ENCODE measurements at places on chromosomes 12 and 14. TPM values are rescaled to one million over a fixed set of nuclear protein-coding genes. Genes with fewer than 3 reads are reported as not detected.

Gene FAIM2
- total RNA-seq = 0.05 TPM

Gene KCNK13
- total RNA-seq = 0.18 TPM

Gene AVPR1A
- total RNA-seq = not detected

Gene WSCD2
- total RNA-seq = not detected

Gene NAV3
- not detected for total RNA-seq

Gene HAL
- total RNA-seq = 0.57 TPM

Gene SCYL2
- total RNA-seq = 34.5 TPM

Gene CSRP2
- total RNA-seq = 3.5 TPM

Gene TMEM179
- 0.30 TPM for total RNA-seq

DNA sequence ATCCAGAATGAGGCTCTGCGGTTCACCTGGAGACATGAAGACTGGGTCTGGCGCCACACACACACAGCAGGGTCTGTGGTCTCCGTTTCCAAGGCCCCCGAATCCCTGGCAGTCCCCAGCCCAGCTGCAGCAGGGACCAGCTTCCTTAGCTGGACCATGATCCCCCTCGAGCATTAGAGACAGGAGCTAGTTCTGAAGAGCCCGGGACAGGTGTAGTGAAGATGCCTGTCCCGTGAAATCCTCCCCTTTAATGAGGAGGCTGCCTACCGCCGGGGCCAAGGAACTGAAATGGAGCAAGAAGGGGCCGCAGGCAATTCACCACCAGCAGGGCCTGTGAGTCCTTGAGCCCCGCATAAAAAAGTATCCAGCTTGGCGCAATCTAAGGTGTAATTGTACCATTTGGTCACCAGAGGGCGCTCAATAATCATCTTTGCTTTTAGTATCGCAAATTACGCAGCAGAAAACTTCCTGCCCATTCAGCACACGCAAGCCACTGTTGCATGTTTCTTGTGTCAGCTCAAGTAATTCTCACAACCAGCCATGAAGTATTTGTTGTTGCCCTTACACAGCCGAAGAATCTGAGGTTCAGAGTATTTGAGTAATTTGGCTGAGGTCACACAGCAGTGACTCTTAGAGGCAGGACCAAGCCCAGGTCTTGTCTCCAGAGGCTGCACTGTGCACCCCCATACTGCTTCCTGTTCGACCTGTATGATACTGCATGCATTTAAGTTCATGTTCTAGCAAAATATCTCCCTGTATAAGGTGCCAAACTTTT lies 54.3 kb upstream of the PPP2R5C start:
- DNase-seq = peak; percentile 55

GRCh38 chr12:57829025-57829777 lies 10.7 kb upstream of the AVIL start:
- DNase-seq = no peak

GRCh38 chr12:117192057-117192456 lies 1.8 kb upstream of the FBXO21 start:
- DNase-seq = no peak

DNA sequence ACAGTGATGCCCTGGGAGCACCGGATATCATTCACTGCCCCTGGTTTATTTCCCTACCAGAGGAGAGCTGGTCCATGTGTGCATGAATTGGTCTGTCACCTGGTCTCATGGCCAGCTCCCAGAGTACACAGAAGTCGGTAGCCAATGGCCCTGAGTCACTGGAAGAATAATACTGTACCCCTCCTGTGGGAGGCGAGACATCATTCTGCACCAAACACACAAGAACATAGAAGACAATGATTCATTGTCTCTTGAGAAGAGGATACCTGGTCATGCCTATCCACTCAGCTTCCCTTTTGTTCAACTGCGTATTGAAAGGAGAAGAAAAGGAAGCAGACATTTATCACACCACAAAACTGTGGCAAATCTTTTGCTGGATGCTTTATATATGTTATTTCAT lies 216.2 kb downstream of the DPF3 start:
- DNase-seq = no peak

- DNase-seq = no peak
Observed at GRCh38 chr12:2615665-2616402, 178.9 kb upstream of the FKBP4 start.

DNA sequence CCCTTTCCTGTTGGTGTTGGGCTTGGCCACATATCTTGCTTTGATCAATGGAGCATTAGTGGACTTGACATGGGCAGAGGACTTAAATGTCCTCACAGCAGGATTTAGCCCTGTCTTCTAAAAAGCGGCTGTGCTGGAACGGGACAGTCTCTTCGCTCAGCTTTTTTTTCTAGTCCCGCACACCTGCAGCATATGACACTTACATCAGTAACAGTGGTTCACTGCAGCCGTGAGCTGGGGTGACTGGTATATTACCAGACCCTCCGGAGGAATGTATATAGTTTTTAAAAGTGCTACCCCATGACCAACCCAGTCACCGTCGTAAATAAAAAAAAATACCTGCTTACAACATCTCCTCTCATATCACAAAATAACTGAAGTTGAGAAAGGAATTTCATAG lies 164.5 kb downstream of the CRADD start:
- no peak for DNase-seq

DNA sequence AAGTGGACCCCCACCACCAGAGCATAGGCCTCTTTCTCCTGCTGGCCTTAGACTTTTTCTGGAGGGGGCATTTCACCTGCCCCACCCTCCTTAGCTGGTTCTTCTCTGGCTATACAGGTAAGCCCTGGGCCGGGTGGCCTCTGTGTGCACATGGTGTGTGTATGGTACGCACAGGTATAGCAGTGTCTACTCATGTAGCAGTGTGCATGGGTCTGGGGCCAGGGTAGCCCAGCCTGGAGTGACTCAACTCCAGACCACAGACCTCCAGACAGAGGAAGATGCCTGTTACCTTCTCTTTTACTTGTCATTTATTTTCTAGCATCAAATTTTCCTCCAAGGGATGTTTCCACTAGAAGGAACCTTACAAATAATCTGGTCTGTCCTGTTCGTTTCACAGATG lies 6.9 kb downstream of the KCNA5 start:
- DNase-seq = no peak

DNA sequence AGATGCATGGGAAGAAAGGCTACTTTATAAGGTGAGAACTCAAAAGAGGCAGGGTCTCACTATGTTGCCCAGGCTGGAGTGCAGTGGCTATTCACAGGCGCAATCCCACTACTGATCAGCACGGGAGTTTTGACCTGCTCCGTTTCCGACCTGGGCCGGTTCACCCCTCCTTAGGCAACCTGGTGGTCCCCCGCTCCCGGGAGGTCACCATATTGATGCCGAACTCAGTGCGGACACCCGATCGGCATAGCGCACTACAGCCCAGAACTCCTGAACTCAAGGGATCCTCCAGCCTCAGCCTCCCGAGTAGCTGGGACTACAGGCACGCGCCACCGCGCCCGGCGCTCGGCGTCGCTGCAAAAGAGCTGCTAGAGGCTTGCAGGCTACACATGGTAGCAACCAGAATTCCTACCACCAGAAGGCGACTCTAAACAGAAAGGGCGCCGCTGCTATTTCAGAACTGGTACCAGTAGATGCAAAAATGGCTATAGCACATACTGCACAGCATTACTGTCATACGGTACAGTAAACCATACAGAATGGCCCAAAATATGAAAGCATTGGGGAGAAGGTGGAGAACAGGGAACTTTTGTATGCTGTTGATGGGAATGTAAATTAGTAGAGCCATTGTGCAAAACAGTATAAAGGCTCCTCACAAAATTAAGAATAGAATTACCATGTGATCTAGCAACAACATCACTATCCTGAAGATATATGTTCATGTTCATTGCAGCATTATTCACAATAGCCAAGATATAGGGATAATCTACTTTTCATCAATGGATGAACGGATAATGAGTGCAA lies 1.2 kb upstream of the NEMF start:
- DNase-seq = peak; percentile 68

- DNase-seq = no peak
Observed at GRCh38 chr14:81208489-81208888, 12.3 kb downstream of the GTF2A1 start.

- DNase-seq = no peak
Observed at GRCh38 chr12:19000836-19001235, 128.7 kb upstream of the PLEKHA5 start.

DNA sequence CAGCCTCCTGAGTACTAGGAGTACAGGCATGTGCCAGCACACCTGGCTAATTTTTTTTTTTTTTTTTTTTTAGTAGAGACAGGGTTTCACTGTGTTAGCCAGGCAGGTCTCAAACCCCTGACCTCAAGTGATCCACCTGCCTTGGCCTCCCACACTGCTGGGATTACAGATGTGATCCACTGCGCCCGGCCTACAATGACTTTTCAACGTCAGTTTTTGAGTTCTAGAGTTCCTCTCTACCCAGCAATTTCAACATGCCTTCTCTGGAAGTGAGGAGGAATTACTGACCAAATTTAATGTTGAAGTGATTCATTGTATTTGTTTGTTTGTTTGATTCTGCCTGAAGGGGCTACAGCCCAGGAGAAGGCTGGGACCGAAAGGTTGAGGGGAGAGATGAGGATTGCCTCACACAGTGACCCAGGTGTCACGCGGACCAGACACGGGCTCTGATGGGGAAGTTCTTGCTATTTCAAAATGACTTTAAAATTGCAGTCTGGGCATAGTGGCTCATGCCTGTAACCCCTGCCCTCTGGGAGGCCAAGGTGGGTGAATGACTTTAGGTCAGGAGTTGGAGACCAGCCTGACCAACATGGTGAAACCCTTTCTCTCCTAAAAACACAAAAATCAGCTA lies 8.6 kb upstream of the DENR start:
- no peak for DNase-seq

- no peak for DNase-seq
Observed at GRCh38 chr12:62106547-62107185, 153.5 kb upstream of the USP15 start.

DNA sequence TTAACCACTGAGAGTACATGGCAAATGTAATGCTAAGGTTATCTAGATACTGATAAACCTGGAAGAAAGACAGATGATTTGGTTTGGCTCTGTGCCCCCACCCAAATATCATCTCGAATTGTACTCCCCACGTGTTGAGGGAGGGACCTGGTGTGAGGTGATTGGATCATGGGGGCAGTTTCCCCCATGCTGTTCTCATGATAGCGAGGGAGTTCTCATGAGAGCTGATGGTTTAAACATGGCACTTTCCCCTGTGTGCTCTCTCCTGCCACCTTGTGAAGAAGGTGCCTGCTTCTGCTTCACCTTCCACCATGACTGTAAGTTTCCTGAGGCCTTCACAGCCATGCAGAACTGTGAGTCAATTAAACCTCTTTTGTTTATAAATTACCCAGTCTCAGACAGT lies 14.2 kb downstream of the NOXRED1 start:
- DNase-seq = no peak

GRCh38 chr14:104966261-104966865 lies 11.8 kb downstream of the AHNAK2 start:
- no peak for DNase-seq

DNA sequence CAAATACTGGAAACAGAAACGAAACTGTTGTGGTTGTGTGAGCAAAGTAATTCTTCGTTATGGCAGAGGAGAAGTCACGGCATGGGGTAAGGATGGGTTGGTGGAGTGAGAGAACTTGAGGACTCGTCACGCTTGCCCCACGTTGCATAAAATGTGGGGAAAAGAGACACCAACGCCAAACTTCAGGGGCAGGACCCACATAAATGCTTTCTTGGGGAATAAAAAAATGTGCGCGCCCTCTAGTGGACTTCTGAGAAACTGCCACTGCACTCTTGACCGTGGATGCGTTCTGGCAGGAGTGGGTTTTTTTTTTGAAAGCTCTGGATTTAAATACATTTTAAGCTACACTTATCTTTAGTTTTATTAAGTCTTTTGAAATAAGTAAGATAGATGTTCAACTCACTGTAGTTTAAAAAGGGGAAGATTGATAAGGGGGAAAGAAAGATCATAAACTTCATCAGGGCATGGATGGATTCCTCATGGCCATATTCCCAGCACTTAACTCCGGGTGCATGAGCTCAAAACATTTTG lies 4.1 kb upstream of the IGF1 start:
- peak; percentile 53 for DNase-seq

- no peak for DNase-seq
Observed at GRCh38 chr14:64508215-64508776, 3.7 kb downstream of the ZBTB1 start.

GRCh38 chr12:26571560-26571959 lies 261.4 kb downstream of the ITPR2 start:
- DNase-seq = no peak

DNA sequence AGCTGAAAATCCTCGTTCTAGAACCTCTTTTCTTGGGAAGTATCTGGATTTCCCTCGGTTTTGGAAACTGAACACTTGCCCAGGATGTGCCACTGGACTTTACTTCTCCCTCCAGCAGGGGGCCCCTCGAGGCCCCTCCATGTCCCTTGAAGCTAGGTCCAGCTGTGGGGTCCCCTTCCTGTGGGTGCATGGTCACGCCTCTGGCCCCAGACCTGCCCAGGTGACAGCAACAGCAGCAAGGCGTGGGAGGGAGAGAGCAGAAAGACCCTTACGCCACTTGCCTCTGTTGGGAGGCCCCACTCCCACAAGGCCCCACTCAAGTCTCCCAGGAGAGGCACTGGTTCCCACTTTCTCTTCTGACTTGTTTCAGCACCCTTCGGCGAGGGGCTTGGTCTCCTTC lies 3.1 kb downstream of the SLC25A29 start:
- DNase-seq = no peak

DNA sequence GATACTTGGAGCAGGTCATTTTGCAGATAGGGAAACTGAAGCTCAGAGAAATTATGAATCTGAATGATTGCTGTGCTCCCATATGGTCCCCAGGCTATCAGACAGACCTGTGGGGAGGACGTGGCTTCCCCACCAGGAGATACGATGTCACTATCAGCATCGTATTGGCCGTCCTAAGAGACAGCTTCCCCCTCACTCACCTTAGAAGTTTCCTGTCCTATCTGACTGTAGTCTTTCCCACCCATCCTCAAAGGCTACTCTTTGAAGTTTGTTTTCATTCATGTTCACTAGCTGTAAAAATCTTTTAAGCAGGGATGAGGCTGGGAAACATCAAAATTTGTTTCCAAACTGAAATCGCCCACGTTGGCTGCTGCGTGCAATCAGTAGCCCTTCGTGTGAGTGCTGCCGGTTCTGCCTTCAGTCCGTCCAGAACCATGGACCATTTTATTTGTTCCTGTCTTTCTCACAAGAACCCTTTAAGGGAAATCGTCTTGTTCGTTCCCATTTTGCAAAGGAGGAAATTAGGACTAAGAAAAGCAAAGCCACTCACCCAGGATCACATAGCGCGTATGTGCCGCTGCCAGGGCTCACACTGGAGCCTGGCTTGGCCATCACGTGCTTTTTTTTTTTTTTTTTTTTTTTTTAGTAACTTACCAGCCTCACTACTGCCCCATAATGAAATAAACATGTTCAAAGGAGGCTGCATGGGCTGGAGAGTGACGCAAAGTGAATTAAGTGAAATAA lies 1.0 kb upstream of the KDM2B start:
- no peak for DNase-seq

DNA sequence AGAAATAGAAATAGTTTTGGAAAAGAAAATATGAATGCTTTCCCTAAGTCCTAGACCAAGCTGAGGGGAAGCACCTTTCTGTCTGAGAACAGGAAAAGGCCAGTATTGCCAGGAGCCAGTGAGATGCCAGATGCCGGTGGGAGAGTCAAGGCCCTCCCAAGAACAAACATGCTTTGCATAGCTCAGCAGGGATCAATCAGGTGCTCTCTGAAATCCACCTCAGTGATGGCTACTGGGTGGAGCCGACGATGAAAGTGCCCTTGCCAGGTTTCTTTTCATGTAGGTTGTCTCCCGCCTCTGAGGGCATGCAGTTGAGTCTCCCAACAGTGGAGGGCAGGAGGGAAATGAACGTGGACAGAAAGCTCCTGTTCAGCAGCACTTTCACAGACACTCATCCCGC lies 28.3 kb downstream of the DEGS2 start:
- no peak for DNase-seq

- DNase-seq = no peak
Observed at GRCh38 chr12:11812241-11812585, 162.7 kb downstream of the ETV6 start.

Data from activated T-helper 2 cell treated with anti-CD3 and anti-CD28 coated beads, Interferon-gamma antibody, Interleukin-2, Interleukin-4, amounts not matched to agents 10 μg/mL and 5 μg/mL and 100 μg/mL, durations not matched to agents 14 hours and 24 hours and 36 hours (primary cell).